ENCODE measurements at places on chromosomes 7 and 10.

- DNase-seq: no peak
Measured at GRCh38 chr10:106672517-106673175, 491.9 kb downstream of the SORCS1 start.

DNA sequence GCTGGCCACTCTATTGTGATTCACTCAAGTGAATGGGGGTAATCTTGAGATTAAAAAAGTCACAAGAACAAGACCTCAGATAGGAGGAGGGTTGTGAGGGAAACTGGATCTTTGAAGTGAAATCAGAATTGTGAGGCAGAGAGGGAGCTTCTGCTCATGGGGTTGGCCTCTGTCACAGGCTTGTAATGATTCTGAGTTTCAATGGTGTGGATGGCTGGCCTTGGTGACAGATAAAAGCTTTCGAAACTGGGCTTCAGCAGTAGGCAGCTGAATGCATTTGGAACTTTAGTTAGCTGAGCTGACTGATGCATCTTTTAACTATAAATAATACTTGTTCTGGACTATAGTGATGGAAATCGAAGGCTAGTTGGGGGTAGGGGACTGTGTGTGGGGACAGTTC lies 12.2 kb downstream of the TAS2R60 start:
- DNase-seq: no peak

- no peak for DNase-seq
Measured at GRCh38 chr10:15122477-15123030, 25.4 kb downstream of the RPP38 start.

DNA sequence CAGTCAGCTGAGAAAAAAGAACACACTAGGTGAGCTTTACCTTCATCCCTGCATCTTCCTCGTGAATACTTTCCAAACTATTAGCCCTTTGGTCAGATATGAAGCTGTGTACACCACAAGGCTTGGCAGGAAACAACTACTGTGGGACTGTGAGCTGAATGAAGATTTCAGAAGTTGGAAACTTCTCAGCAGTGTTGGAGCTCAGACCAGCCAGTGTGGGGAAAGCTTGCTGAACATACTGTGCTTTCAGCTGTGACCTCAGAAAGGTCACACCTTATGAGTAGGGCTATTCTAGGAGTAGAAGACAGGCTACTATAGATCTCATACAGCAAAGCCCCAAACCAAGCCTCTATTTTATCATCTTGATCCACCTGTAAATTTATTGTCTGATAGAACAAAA lies 123.6 kb downstream of the EXOC4 start:
- no peak for DNase-seq

- DNase-seq: no peak
Measured at GRCh38 chr7:8131694-8132605, 130.0 kb downstream of the ICA1 start.

GRCh38 chr7:41164440-41164839 lies 538.5 kb downstream of the INHBA start:
- DNase-seq: no peak

- DNase-seq: peak; percentile 9
Measured at GRCh38 chr7:152760854-152761748, 1.5 kb downstream of the ACTR3B start.

- DNase-seq: no peak
Measured at GRCh38 chr10:65142641-65143435, 1621.6 kb downstream of the REEP3 start.

DNA sequence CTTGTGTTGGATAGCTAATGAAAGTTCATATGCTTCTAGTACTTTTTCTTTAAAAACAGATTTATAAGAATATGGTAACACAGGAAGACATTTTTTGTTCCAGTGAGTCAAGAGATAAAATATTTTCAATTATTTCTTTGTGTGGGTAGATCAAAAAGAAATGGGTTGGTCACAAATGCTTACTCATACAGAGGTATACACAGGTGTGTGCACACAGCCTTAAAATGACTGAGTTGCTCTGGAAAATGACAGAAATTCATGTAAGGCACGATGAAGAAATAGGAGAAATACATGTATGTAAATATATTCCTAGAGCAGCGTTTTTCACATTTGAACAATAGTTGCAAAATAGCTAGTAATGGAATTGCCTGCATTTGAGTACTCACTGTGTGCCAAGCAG lies 66.0 kb downstream of the ST7 start:
- DNase-seq: no peak

GRCh38 chr10:21141946-21142492 lies 244.9 kb upstream of the NEBL start:
- DNase-seq: no peak

DNA sequence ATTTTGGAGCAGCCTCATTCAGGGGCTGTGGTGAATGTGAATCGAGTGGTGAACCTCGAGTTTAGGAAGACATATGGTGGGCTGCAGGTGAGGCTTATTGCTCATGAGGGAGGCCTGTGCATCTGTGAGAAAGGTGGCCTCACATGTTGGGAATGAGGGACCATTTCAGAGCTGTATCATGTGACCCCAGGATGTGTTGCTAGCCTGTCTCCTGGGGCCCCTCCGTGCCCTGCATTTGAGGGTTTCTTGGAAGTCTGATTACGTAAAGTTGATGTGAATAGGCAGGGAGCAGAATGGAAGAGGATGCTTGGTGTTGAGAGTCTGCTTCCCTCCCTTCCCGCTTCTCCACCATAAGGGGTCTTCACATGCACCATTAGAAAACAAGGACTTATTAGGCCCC lies 569.1 kb downstream of the LRMDA start:
- no peak for DNase-seq

DNA sequence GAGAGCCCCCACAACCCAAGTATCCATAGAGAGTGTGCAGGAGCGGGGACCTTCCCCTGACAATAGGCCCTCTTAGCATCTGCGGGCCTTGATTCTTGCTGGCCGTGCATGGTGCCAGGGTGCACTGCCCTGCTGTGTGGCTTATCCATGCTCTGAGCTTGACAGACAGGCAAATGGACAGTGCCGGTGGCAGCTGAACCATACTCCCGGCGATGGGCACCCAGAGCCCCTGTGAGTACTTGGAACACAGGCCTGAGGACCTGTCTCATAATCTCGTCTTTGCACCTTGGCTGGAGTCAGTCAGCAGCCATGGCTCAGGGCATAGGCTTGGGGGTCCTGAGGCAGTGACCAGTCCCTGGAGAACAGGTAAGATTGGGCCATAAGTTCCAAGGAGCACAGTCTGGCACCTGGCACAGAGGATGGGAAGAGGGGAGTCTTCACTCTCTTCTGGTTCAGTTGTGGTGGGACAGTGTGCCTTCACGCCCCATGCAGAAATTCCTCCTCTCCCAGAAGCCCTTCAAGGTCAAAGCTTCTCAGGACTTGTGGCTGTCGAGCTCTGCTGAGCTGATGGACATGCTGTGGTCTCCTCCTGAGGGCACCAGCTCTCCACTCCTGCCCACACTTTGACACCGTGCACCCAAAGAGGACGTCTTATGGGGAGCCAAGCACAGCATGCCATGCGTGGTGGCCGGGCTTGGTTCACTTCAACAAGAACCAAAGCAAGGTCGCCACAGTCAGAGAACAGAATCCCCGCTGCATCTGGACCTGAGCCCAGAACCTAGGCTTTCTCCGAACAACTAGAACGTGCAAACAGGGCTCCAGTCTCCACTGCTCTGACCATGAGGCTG lies 59.4 kb upstream of the CAMK2B start:
- DNase-seq: no peak

- no peak for DNase-seq
Measured at GRCh38 chr10:120392671-120393079, 64.4 kb upstream of the PLPP4 start.

GRCh38 chr10:93456480-93456879 lies 25.7 kb downstream of the MYOF start:
- no peak for DNase-seq

GRCh38 chr10:109953766-109954165 lies 30.5 kb upstream of the XPNPEP1 start:
- DNase-seq: no peak

DNA sequence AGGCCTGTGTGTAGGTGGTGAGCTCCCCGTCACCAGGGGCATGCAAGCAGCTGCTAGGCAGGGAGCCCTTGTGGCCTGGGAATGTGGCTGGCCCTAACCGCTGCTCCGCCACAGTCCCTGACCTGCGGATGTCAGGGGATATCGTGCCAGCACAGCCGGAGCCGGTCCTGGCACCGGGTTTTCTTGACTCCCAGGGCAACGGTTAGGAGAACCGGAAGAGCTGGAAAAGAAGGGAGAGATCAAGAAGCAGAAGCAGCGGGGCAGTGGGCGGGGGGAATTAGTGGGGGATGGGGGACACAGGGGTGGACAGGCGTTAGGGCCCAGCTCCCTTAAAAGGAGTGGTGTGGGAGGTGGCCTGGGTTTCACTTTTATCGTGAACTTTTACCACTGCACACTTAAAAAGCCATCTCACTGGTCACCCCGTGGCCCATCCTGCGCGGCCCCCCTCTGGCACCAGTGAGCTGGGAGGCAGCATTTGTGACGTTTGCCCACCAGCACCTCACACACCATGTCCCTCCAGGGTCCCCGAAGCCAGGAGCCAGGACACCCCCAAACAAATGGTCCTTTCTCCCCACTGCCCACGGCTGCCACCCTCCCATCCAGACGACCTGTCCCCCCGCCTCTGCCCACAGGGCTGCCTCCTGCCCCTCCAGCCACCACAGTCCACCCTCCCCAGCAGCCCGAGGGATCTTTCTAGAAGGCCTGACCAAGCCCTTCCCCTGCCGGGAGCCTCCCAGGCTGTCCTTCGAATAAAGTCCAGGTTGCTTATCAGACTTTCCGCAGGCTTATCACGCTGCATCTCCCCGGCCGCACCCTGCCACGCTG lies 1.8 kb upstream of the MICALL2 start:
- no peak for DNase-seq

GRCh38 chr10:30819341-30820181 lies 190.0 kb upstream of the LYZL2 start:
- DNase-seq: no peak

- DNase-seq: peak; percentile 22
Measured at GRCh38 chr7:12685550-12685949, 1.9 kb upstream of the ARL4A start.

DNA sequence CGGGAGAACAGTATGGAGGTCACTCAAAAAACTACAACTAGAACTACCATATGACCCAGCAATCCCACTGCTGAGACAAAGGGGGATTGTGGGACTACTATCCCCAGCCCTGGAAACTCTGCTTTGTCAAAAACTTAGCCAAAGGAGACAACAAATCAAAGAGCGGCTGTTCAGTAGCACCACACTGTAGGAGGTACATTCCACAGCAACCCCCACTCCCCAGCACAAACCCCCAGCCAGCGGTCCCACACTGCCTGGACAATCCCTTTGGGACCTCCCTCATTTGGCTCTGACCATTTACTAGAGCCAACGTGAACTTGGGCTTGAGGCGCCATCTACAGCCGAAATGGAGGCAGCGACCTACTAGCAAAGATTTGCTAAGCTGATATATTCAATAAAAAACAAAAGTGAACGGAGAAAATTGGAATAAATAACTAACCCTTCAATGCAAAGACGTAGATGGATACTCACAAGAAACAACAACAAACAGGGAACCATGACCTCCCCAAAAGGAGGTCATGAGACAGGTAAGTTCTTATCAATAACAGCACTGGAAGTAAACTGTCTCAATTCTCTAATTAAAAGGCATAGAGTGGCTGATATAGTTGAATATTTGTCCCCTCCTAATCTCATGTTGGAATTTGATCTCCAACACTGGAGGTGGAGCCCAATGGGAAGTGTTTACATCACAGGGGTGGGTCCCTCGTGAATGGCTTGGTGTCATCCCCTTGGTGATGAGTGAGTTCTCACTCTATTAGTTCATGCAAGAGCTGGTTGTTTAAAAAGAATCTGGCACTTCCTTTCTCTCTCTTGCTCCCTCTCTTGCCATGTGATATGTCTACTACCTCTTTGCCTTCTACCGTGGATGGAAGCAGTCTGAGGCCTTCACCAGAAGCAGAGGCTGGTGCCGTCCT lies 119.0 kb upstream of the KCNMA1 start:
- no peak for DNase-seq

DNA sequence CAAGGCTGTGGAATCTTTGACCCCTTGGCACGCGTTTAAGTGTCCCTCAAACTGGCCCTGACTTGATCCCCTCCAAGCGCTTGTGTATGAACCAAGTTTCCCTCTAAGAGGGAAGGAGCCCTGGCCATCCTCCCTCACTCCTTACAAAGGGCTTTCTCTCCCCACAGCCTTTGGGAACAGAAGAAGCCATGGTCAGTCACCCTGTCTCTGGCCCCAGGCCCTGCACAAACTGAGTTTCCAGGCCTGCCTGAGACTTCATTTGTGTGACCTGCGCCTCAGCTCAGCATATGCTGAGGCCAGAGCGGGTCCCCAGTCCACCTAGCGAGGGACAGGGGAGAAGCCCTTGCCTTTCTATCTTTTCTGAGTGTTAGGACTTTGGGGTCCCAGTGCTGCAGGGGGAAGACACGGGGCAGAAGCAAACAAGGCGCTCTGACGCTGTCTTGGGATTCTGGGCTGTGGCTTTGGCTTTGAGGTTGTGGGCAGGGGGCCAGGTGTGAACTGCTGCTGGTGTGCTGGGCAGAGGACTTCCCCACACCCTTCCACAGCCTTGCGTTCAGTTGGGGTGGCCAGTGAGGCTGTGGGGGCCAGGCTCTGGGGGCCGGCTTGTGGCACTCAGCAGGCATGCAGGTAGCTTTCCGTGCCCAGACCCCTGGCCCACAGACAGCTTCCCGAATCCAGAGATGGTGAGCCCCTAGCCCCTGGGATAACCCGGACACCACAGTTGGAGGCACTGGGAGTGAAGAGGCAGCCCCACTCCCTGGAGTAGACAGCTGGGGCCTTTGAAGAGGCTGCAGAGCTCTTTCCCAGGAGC lies 1.5 kb downstream of the RET start:
- DNase-seq: no peak

DNA sequence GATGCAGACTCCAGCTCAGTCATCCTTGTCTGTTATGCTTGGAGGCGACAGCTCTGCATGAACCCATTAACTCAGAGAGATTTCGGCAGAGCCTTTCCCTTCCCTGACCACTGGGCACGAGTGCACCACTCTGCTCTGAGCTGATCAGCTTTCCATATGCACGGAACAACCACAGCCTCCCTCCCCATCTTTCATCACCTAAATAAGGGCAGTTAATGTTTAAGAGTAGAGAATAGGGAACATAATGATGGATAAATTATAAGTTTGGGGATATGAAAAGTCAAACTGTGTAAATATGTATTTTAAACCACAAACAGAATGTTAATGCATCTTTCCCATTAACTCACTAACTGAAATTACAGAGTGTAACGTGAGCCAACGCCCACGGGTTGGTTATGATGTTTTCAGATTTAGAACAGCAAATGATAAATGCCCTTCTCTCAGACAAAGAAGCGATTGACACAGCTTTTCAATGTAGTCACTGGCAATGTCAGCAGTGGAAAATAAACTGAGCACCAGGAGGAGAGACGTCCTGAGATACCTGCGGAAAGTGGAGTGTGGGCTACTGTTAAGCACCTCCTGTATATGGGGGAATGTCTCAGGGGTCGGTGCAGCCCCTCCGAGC lies 658.2 kb downstream of the LRMDA start:
- DNase-seq: no peak

All from stimulated activated CD4-positive, alpha-beta T cell treated with anti-CD3 and anti-CD28 coated beads, Interleukin-4, amount 100 ng/mL, for 24 hours (primary cell).